ENCODE measurements at places on chromosomes 11 and 22.
A peak's percentile ranks its signal among the peaks of the same experiment; 100 is the strongest.

- DNase-seq: no peak
These were observed 163.1 kb upstream of the MPPED2 start for GRCh38 chr11:30749268-30749667.

DNA sequence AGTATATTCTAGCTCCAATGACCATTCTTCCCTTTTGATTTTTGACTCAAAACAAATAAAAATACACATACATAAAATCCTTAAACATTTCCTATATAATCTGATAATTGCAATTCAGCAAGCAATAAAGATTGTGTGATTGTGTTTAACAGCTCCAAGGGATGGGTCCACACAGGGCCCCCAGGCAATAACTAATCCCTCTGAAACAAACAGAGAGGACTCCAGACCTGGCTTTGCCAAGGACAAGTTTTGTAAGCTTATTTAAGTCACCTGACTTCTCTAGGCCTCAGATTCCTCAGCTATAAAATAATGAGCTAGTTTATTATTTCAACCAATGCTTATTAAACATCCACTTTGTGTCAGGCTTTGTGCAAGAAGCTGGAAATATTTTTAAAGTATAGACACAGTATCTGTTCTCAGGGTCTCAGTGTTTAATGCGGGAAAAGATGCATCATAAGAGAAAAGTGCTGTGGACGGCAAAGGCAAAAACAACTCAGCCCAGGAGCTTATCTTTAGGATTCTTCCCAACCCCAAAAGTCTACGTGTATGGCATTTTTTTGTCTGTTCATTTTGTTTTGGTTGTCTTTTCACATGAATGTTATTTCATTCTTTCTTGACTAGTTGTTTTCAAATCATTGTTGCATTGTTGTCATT is 20.1 kb downstream of the FZD4 start:
- no peak for DNase-seq

GRCh38 chr11:102452461-102453301 is at the start of gene TMEM123:
Gene TMEM123 (minus strand): TSS chr11:102452765. CDS start chr11:102452623, 142 bp downstream.
- DNase-seq: peak; percentile 97

DNA sequence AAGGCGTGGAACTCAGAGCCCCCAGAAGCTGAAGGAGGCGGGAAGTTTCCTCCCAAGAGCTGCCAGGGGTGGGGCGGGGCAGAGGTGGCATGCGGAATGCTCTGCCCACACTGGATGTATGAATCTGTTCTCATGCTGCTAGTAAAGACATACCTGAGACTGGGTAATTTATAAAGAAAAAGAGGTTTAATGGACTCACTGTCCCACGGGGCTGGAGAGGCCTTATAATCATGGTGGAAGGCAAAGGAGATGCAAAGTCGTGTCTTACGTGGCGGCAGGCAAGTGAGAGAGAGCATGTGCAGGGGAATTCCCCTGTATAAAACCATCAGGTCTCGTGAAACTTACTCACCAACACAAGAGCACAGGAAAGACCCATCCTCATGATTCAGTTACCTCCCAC is 57.6 kb downstream of the SMIM38 start:
- DNase-seq: no peak

DNA sequence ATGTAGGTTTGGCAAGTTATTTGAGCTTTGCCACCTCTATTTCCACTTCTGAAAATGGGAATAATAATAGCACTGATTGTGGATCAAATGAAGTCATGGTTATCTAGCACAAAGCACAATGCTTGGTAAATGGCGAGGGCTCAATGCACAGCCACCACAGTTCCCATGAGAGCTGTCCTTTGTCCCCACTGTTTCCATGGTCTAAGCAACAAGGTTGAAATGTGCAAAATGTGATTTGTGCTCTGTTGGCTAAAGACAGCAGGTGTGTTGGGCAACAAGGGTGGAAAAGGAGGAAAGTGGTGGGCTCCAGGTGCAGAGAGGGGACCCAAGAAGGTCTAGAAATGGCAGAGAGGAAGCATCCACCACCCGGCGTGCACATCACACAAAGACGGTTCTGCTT is 200.5 kb downstream of the TRIM29 start:
- no peak for DNase-seq

DNA sequence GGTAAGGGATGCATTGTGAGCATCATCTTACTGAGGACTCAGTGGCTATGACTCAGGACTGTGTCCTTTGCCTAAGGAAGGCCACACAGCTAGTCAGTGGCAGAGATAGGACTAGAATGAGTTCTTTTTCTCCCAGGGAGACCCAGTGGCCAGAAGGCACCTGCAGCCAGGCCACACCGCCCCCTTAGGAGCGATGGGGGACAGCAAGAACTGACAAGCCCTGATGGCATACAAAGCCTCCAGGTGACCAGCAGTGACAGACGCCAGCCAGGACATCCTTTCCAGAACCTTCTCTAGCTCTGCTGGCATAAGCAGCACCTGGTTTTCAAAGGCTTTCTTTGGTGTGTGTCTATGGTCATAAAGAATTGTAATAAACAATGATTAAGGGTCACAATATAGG is 240.1 kb downstream of the ST3GAL4 start:
- DNase-seq: no peak

DNA sequence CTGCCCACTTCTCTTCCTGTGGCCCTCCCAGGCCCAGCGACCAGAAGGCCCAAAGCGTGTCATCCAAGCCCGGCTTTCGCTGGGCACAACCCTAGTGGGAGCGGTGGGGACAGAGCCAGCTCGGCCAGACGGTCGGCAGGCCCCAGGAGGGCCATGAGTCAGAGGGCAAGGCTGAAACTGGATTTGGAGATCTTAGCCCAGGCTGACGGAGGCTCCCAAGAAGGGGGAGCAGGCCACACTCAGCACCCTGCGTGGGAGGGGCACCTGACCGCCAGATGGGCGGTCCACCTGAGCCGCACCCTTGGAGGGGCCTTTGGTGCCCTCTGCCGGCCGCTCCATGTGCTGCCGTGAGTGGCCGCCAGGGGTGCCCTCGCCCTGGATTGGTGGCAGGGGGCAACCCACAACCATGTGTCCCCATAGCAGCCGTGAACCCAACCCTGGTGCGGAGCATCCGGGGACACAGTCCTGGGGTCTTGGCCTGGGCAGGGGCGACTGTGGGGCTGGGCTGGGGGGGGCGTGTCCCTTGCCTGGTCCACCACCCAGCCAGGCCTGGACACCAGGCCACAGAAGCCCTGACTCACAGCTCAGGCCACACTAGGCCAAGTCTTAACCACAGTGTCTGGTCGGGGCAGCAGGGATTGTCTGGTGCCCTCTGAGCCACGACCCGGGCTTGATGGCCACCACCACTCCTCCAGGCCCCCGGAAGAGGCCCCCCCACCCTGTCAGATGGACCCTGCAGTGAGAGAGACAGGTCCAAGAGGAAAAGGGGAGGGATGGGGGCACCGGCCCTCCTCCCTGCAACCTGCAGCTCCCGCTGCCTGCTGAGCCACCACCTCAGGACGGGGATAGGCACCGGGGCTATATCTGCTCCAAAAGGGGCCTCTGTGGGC is 19.2 kb upstream of the TALDO1 start:
- DNase-seq: peak; percentile 74

GRCh38 chr11:102283116-102283485 is 34.2 kb upstream of the BIRC3 start:
- DNase-seq: no peak

DNA sequence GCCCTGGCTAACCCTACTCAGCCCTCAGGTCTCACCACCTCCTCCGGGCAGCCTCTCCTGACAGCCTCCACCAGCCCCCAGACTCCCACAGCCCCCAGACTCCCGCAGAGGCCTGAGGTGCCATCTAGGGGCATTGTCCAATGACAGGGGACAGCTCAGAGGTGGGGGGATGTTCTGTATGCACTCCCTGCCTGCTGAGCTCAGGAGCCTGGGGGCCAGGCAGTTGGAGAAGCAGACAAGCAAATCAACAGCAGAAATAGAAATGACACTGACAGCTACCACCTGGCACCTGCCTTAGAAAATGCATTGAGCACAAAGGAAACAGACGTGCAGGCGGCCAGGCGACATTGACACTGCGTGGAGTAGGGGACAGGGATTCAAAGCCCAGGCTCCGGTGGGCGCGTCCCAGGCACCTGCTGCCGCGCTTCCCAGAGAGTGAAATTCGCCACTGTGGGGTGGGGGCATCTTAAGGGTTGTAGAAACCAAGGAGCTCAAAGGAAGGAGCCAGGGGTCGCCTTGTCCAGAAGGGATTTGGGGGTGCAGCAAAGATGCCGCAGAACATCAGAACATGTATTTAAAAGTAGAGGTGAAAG is 22.5 kb upstream of the WNT7B start:
- DNase-seq: peak; percentile 82

DNA sequence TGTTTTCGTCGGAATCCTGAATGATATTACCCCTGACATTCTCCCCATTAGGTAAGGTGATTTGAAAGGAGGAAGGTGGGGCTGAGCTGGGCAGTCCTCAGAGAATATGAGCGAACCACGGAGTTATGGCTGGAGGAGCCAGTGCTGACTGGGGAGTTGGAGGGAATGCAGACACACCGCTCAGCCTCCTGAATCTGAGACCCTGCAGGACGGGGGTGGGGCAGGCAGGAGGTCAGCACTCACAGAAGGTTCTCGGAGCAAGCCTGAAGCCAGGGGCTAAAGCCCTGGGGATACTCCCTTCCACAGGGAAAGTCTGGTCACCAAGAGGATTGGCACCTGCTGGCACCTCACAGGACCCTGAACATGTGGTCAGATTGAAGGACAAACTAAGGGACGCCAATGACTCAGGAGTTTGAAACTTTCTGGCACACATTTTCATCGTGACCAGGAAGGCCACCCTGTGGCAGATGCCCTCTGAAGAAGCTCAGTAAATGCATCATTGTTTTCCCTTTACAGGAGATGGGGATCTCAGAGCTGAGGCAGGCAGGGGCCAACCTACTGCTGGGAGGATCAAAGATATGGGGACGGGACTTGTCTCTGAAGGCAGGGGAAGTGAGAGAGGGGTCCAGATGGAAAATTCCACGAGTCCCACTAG is 26.9 kb upstream of the FCHSD2 start:
- no peak for DNase-seq

GRCh38 chr11:118522571-118523072 is 4.7 kb upstream of the TTC36 start:
- DNase-seq: peak; percentile 8

- no peak for DNase-seq
These were observed 88.7 kb downstream of the USP35 start for GRCh38 chr11:78277314-78277994.

DNA sequence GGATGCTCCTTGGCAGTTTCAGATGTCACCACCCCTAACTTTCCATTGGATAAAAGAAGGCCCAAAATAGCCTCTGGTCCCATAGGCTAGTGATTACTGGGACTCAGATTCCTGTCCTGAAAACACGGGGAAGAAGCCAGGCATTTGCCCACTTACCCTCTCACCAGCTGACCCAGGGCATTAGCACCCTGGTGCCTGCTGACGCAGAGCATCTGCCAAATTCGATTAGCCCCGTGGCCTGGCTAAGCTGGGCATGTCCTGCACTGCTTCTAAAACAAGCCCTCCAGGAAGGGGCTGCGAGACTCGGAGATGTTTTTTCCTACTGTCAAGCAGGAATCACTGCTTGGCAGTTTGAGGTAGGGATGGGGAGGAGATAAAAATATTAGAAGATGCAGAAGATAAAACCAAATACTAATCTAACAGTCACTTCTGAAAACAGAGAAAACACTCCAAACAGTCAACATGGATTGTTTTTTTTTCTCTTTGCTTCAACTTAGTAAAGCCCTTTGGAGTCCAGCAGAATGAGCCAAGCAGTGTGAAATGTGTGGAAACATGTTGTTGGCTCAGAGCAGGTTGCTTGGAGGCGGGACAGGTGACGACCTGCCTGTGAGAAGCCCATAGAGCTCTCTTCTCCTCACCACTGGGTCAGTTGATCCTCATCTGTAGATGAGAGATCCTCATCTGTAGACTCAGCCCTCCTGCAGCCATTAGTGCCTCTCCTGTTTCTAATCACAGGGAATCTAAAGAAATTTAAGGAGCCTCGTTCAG is 54.0 kb downstream of the BDNF start:
- DNase-seq: no peak

DNA sequence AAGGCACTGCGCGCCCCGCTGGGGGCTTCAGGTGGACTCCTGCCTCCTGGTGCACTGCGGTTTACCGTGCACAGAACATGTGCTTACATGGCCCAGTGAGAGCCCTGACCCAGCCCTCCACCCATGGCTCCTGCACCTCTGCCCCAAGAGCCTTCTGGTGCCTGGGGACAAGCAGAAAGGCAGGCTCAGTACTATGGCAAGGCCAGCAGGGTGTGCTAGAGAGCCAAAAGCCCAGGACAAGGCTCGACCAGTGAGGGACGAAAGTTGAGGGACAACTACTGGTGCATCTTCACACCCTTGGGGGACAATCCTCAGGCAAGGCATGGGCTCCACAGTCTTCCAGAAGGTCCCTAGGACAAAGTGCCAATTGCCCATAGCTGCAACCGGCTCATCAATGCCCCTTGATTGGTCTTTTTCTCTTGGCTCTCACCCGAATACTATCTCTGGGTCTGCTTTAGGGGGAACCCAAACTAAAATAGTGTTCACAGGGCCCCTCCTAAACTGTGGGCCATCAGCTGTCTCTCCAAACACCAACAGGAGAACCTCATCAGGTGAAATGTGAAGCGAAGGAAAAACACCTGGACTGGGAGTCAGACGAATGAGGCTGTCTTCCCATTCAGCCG is 13.5 kb downstream of the PGA5 start:
- peak; percentile 22 for DNase-seq

DNA sequence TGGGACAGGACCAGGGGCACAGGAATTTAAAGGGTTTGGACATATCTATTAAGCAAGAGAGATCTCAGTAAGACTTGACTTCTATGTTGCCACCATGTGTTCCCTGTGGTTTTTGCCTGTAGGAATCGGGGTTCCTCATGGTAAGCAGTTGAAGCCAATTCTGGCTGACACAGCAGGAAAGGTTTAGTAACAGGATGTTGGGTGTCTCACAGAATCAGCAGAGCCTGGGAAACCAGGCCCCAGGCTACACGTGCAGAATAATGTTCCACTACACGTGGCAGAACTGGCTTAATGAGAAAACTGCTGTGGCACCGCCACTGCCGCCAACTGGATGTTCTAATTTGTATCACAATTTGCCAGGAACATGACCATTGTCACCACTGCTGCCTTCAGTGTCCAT is 264.6 kb upstream of the PLET1 start:
- DNase-seq: no peak

DNA sequence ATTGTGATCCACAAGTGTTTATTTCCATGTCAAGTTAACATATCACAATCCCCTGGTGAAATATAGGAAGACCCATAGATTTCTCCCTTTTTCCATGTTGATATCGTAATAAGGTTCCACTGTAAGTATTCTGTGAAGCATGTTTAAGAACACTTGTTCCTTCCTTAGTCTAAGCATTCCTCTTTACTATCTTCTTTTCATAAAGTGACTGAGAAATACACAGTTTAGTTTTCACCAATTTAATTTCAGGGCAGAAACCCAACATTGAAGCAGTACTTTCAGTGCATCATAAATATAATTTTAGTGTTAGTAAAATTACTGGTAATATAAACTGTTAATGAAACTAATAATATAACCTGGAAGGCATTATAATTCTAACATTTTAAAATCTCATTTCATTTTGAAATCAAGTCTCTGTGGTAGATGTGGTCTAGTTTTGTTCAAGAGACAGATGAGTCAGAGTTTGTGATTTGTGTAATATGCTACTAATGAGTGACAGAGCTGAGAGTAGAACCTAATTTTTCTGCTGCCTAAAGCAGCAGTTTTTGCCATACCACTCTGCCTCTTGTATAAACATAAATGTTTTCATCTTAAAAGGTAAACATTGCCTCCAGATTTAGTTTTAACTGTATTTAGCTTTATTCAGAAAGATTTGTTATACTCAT is 79.4 kb downstream of the ATM start:
- DNase-seq: no peak
